ENCODE measurements at places on chromosomes 3 and 15.

DNA sequence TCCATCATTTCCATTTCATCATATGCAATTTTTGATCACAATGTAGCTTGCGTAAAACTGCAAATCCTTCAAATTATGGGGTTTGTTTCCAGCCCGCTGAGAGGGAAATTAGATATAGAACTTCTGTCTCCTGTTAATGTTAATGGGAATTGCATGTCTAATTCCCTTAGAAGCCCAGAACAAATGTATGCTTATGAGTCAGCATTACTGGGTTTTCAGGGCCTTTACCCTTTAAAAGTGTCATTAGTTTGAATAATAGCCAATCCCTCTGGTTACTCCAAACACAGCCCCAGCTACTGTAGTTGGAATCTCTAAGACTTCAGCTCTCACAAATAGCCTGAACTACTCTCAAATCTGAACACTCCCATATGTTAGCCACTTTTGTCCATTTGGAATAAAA lies 439.4 kb downstream of the C3orf38 start:
- no peak for DNase-seq

DNA sequence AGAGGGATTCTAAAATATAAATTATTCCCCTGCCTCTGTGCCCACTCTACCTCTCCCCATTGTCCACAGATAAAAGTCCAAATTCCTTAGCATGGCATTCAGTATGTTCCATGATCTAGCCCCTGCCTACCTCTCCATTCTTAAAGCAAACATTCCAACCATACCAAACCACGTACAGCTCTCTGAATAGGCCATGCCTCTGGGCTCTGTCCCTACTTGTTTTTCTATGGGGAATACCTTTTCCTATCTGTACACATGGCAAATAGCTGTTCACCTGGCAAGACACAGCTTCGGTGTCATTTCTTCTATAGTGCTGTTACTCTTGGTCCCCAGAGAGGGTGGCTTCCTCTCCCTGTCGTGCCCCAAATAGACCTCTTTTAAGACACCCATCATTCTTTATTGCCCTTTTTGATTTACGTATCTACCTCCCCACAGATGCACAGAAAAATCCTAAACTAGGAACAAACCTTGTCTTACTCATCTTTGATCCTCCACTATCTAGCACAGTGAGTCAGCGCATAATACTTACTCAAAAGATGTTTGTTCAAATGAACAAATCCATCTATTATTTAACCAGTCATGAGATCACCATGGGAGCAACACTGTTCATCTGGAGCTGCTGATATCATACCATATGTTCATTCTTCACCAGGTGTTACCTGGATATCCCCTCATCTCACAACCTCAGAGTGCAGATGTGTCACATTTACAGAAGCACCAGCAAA lies 329.8 kb downstream of the THSD4 start:
- DNase-seq, result no peak

GRCh38 chr15:77021803-77022381 lies 27.0 kb downstream of the PSTPIP1 start:
- peak; percentile 26 for DNase-seq

DNA sequence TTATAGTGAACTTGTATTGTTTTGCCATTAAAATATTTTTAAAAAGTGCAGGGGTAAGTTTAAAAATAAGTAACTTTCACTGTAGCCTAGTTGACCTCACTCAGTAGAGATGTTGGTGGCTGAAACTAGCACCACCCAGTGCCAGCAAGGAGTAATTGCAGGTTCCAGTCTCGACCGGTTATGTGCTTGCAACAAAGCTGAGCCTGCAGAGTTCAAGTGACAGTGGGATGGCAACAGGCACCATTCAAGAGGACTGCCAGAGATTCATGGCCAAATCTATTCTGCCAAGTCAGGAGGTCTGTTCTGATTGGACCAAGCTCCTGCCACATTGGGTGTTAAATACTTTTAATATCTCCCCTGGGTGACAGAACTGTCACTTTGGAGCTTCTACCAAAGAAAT lies 2.7 kb downstream of the ADAMTS7 start:
- no peak for DNase-seq

DNA sequence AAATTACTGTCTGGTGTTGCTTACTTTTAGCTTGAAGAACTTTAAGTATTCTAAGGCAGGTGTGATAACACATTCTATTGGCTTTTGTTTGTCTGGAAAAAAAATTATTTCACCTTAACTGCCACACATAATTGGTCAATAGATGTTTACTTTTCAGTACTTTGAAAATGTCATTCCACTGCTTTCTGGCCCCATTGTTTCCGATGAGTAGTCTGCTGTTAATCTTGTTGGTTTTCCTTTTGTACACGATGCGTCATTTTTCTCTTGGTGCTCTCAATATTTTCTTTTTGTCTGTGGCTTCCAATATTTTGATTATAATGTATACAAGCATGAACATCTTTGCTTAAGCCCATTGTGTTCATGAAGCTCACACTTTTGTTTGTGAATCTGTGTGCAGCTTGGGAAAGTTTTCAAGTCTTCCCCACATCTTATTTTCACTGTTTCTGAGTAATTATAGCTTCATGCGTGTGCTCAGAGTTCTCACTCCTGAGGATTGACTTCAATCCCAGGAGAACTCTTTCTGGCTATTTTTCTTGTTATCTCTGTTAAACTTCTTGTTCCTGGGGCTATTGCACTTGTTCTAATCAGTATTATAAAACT lies 664.7 kb downstream of the IGSF11 start:
- no peak for DNase-seq

DNA sequence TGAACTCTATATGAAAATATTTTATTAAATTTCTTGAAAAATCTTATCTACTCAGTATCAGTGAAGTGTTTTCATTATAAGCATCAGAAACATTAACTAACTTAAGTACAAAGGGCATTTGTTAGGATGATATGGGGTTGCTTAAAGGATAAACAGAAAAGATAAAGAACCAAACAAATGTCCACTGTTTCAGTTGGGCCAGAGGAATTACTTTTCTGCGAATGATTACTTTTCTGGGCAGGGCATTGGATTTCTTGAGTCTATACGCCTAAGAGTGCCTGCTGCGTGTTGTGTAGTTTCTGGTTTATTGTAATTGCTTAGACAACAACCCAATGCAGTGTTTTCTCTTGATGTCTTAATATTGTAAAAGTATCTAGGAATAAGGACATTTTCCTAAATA lies 52.8 kb downstream of the NEO1 start:
- no peak for DNase-seq

DNA sequence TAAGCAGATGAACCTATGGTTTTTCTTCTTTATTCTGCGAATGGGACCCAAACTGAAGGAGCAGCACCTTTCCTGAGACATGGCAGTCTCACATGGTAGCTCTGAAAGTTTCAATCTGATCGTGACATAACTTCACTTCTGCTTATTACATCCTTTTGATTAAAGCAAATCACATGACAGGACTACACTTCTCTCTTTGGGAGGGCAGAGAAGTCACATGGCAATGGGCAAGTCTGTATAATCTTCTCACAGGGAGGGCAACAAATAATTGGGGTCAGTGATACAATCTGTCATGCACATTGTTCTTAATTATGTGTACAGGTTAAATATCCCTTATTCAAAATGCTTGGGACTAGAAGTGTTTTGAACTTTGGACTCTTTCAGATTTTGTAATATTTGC lies 21.6 kb downstream of the NCBP2 start:
- DNase-seq, result no peak

GRCh38 chr3:189779166-189779565 lies 148.0 kb downstream of the TP63 start:
- no peak for DNase-seq

DNA sequence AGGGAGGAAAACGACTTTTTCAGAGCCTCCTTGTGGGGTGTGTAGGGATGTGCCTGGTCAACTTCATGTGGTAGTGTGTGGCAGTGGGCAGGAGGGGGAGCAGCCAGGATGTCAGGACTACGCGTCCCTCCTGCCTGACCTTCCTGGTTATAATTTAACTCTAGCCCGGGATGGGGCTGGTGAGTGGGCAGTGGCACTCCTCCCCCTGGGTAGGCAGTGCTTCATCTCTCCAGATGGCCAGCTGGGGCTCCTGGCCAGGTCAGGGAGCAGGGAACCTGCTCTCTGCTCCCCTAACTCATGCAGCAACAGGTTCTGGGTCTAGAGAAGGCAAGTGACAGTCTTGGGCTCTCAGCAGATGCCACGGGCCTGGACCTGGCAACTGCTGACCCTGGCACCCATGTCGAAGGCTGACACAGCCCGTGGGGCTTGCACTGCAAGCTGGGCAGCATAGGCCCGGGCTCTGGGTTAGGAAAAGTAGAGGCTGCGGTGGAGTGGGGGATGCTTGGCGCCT lies 2.6 kb downstream of the ITIH4 start:
- no peak for DNase-seq

- DNase-seq, result no peak
Measured at GRCh38 chr15:38373016-38373415, 80.9 kb upstream of the FAM98B start.

- no peak for DNase-seq
Measured at GRCh38 chr3:24119321-24119751, 174.2 kb downstream of the NR1D2 start.

GRCh38 chr15:89864958-89865739 lies 28.6 kb downstream of the AP3S2 start:
- no peak for DNase-seq

- DNase-seq, result no peak
Measured at GRCh38 chr3:124695369-124695768, 34.9 kb upstream of the UMPS start.

GRCh38 chr3:108391917-108392593 lies 95.7 kb downstream of the HHLA2 start:
- DNase-seq, result no peak

DNA sequence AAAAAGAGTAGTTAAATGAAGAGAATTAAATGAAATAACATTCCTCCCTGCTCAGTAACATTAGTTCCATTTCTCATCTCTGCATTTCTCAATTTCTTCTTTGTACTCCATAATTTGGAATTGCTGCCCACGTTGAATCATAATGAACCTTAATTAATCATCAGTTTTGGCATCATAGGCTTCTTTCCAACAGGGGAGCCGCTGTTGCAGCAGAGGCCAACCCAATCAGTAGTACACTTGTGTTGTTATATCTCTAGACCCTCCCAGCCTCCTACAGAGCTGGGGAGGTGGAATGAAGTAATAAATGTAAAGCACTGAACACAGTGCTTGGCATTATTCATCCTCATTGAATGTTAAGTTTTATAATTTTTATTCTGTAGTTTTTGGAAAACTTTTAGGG lies 240.7 kb downstream of the CHST2 start:
- no peak for DNase-seq

Measured in AG04449 (cell line).